ENCODE measurements at places on chromosomes 2 and 18.

- DNase-seq = no peak
Observed at GRCh38 chr2:142395291-142395690, 264.5 kb upstream of the LRP1B start.

DNA sequence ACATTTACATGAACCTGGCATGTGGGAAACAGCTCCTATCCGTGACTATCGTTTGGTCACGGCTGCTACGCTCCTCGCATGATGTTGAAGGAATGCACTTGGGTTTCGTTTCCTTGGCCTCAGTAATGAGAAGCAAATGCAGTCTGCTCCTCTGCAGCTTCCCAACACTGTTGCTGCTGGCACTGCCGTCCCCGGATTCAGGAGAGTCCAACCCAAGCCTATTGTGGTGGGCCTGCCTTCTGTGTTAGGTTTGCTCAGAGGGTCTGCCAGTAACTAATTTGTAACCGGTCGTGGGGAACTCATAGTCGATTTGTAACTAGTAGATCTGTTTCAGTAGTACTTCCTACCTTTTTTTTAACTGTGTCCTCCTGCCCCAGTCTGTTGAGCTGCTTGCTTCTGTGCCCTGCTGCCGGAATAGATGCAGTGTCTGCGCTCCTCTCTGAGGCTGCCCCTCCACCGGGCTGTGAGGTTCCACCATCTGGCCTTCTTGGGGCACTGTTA lies 58.4 kb downstream of the WDSUB1 start:
- DNase-seq = no peak

DNA sequence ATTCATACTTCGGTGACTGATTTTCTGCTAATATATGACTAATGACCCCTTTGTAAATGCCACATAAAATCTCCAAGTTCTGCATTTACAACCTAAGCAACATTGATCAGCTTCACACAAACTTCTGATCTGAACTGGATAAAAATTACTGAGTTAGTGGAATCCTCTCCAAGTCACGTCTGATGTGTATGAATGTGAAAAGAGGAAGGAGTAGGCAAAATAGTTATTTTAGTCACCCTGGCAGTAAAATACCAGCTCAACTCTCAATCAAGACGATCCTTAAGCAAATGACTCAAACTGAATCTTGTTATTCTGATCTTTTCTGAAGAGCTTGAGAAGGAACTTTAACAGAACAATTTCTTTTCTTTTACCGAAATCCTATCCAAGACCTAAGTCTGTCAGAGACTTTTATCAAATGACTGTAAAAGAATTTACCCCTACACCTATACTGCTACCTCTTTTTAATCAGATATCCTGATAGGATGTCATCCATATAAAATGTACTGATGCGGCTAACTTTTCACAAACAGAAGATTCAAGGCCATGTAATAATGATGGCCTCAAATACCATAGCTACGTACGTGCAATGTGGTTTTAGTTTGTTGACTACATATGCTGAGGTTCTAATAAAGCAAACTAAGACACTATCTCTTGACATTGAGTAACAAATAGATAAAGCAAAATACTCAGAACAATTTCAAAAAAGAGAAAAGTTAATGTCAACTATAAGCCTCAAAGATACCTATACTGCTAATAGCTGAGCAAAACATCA lies 23.7 kb downstream of the CUL3 start:
- no peak for DNase-seq

- no peak for DNase-seq
Observed at GRCh38 chr2:3594493-3595281, at the start of gene COLEC11. COLEC11 (plus strand) TSS chr2:3595112; CDS start chr2:3604341, 9,229 bp downstream.

DNA sequence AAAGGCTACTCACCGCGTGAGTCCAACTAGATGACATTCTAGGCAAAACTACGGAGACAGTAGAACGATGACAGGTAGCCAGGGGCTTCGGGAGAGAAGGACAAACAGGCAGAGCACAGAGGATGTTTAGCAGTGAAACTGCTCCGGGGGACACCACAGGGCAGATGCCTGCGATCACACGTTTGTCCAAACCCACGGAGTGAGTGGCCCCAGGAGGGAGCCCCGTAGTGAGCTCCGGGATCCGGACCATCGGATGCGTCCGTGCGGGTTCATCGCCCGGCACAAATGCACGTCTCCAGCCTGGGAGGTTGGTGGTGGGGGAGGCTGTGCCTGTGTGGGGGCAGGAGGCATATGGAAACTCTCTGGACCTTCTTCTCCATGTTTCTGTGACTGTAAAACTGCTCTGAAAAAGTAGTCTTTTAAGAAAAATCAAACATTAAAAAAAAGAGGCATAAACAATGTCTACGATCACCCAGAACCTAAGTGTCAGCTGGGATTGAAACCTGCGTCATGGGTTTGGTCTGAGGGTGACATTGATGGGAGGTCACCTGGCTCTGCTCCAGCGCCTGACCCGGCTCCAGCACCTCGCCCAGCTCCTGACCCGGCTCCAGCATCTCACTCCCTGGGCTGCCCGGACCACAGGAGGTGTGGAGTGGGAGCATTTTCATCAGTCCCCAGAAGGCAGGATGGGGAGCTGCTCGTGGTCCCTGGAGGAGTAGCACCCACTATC lies 83.0 kb upstream of the CTDP1 start:
- DNase-seq = no peak

DNA sequence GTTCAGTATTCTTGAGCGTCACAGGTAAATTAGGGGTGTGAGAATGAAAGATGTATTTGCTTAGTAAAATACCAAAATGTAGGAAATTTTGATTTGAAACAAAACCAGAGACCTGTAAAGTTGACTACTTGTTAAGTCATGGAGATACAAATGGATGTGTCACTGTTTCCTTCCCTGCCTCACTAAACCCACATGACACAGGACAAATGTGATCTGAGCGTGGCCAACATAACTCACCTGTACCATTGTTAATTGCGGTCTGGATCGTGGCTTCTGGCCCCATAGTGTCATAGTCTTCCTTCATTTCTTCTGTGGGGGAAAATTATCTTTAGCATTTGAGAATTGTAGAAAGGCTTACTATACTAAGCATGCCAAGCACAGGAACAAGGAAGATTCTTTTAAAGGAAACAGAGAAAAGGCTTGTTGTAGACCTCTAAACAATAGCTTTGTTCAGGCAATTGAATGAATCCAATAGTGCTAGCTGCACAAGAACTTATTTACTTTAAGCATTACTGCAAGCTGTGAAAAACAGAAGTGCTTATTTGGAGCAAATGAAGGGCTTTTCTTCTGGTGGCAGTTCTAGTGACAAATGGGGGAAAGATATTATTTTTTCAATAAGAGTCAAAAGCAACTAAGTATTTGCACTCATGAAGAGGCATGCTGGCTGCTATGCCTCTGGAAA lies 95.2 kb downstream of the ZEB2 start:
- no peak for DNase-seq

DNA sequence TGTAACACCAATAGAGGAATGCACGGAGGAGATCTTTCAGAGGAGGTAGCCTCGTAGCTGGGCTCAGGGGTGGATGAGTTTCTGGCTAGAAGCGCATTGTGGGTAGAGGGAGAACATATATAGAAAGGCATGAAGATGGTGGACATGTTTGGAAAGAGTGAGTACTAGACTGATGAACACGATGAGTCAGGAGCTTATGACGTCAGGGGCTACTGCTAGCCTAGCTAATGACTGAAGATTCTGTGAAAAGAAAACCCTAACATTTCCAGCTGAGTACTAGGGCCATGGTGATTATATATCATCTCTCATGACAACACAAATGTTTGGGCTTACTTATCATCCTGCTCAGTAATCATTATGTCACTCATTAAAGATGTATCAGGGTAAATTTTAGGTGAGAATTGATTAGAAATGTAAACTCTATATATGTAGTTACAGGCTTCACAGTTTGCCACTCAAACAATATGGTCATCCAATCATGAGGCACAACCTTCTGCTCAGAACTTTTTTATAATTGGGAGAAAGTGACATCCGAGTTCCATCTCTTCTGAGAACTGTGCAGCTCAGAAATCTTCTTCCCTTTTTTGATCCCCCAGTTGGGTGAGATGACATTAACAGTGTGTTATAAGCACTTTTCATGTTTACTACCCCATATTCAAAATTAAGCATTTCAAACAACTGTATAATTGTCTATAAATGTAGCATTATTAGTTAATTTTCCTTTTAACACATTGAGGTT lies 22.2 kb upstream of the IL1RN start:
- DNase-seq = no peak

GRCh38 chr2:37825586-37825985 lies 99.5 kb upstream of the RMDN2 start:
- DNase-seq = no peak

- no peak for DNase-seq
Observed at GRCh38 chr2:106124905-106125549, 69.1 kb downstream of the UXS1 start.

DNA sequence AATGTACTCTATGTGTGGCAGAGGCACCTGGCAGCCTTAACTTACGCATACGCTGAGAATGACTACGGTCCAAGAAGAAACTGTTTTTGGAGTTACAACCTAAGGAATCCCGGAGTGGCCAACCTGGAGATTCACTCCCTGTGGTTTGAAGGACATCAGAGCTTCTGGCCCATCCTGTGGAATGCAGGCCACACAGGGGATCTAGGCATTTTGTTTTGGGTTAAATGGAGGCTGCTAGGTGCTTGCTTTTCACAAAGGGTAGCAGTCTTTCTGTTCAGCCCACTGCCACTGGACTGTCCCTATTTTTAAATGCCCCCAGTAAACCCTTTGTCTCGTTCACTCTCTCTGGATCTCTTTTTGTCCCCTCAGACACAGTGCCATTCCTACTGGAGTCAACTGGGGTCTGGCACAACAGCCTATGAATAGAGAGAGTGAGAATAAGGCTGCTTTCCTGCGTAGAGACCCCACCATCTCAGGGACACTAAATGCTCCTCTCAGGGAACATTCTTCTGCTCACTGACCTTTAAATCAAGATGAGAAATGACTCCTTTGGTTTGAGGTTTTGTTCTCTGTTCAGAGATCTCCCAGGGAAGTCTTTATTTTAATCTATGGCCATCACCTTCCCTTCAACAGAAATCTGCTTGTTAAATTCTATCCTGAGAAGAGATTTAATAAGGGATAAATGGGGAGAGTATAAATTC lies 124.9 kb downstream of the B3GNT2 start:
- no peak for DNase-seq

DNA sequence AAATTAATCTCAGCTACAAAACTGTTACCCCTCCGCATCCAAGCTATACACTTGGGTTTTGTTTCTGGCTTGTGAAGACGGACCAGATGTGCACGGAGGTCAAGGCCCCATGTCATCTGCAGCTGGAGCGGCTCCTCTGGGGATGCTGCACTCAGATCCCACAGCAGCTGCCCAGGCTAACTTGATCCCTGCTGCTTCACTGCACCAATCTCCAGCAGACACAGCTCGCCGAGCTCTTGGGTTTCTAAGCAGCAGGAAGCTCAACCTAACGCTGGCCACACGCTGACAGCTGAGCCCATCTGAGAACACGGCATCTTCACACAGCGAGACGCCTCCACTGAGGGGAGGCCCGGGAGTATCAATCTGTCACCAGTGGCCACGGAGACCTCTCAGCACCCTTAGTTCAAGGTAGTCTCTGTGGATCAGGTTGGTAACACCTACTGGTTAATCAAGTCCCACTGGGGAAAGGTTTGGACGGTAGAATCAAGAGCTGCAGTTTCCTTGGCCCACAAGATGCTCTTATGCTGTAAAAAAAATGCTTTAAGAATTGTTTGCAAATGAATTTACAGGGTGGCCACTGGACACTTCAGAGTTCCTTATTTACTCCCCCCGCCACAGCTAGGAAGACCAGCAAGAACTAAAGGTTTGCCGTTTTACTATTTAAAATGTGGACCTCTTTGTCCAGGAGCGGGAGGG lies 67.5 kb downstream of the EMILIN2 start:
- no peak for DNase-seq

DNA sequence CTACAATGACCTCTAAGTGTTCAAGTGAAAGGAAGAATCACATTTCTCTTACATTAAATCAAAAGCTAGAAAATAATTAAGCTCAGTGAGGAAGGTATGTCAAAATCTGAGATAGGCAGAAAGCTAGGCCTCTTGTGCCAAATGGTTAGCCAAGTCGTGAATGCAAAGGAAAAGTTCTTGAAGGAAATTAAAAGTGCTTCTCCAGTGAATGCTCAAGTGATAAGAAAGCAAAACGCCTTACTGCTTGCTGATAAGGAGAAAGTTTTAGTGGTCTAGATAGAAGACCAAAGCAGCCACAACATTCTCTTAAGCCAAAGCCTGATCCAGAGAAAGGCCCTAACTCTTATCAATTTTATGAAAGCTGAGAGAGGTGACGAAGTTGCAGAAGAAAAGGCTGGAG lies 932.3 kb upstream of the ACVR2A start:
- no peak for DNase-seq

GRCh38 chr2:152223977-152224376 lies 48.4 kb upstream of the STAM2 start:
- no peak for DNase-seq

- no peak for DNase-seq
Observed at GRCh38 chr2:196376984-196377877, 205.9 kb upstream of the STK17B start.

GRCh38 chr2:228447266-228447915 lies 265.9 kb upstream of the SPHKAP start:
- DNase-seq = no peak
